ENCODE measurements at places on chromosomes 6 and 20.

DNA sequence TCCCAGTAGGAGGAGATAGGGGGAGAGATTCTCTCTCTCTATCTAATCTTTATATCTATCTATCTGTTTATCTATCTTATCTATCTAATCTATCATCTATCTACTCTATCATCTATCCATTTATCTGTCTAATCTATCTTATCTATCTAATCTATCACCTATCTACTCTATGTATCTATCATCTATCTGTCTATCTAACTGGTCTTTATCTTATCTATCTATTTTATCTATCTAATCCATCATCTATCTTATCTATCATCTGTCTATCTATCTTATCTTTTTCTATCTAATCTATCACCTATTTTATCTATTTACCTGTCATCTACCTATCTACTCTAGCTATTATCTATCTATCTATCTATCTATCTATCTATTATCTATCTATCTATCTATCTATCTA is 109.4 kb downstream of the FNDC1 start:
- DNase-seq, result no peak

DNA sequence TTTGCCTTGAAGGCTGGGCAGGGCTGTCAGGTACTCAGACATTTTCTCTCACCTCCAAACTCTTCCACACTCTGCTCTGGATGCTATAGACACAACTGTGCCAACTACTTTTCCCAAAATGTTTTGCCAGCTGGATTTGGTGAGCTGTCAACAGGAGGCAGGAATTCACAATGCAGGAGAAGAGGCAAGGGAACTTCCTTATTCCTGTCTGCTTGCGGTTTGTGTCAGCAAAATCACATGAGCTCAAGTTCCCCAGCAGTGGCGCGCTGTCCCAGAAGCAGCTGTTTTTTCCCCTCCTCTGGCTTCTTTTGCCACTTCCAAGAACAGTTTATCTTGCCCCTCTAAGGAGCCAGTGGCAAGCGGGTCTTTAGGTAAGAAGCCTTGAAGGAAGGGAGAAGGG is 608.2 kb downstream of the PRKN start:
- no peak for DNase-seq

DNA sequence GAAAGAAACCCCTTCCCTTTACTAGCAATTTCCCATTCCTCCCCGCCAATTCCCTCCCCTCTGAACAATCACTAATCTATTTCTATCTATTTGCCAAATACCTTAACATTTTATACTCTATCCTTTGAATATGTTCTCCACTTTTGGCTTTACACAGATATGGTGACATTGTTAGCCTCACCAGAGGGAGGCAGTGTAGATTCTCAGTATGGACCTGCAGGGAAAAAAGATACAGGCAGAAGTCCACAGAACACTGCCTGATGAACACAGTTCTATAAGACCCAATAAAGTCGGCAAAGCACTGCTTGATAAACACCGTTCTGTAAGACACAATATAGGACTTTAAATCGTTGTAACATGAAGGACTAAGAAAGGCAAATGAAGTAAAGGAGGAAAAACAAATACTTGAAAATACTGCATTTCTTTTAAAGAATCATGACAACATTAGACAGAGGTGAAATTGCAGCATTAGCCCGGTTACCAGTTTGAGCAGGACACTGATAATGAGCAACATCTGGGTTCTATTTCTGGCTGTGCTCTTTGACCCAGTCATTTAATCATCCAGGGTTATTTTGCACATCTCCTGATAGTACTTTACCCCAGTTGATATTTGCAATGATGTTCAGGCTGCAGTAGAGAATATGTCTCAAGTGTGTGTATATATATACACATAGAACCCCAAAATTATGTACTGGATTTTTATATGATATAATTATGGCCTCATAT is 296.8 kb downstream of the UTRN start:
- peak; percentile 33 for DNase-seq

DNA sequence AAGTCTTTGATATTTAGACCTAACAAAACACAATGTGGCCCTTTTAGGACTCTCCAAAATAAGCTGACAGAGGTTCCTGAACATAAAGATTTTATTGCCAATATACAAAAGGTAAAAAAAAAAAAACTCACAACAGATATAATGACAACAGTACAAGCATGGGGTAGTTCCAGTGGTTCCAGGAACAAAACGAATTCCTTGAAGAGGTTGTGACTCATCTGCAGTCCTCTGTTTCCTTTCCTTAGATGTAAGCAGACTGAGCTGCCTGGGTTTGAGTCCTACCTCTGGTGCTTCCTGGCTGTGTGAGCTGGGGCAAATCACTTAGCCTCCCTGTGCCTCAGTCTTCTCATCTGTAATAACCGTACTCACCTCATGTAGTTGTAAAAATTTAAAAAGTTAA is 13.3 kb upstream of the CTAGE9 start:
- DNase-seq, result no peak

DNA sequence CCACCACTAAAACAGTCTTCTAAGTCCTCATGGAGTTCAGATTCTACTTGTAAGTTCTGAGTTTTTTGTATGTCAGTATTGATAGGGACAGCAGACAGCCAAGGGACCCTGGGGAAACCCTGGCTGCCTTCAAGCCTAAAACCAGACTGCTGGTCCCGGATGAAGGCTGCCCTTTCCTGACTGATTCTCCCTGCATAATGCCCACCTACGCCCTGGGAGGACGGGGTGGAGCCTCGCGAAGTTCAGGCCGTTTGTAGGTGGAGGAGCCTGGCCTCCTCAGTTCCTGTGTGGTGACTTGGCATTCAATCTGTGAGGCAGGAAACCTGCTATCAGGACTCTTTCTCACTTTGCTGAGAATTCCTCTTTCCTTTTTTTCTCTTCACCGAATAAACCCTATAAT is 120.3 kb upstream of the LGSN start:
- peak; percentile 33 for DNase-seq

GRCh38 chr6:148203281-148203925 is 139.2 kb upstream of the SASH1 start:
- DNase-seq, result no peak

GRCh38 chr6:40725390-40725789 is 138.2 kb upstream of the LRFN2 start:
- no peak for DNase-seq

DNA sequence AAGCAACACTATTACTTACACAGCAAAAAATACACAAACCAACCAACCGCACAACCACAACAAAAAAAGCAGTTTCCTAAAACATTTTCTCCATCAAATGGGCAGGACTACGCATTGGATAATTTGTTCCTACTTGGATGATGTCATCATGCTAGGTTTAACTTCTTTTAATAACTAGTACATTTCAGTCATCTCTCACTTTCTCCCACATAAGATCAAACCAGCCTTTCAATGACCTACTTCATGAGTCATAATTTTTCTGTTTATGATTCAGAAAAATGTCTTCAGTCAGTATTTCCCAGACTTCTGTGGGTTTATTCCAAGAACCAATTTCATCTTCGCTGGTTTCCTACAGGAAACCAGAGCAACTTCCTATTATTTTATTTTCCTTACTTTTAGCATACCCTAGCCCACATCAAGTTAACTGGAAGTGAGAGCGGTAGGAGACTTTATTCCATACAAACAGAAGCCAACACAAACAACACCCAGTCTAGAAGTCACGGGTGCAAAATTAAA is 134.2 kb downstream of the GMDS start:
- no peak for DNase-seq

- DNase-seq, result no peak
Observed at GRCh38 chr6:31400467-31401289, 2.7 kb upstream of the MICA start.

DNA sequence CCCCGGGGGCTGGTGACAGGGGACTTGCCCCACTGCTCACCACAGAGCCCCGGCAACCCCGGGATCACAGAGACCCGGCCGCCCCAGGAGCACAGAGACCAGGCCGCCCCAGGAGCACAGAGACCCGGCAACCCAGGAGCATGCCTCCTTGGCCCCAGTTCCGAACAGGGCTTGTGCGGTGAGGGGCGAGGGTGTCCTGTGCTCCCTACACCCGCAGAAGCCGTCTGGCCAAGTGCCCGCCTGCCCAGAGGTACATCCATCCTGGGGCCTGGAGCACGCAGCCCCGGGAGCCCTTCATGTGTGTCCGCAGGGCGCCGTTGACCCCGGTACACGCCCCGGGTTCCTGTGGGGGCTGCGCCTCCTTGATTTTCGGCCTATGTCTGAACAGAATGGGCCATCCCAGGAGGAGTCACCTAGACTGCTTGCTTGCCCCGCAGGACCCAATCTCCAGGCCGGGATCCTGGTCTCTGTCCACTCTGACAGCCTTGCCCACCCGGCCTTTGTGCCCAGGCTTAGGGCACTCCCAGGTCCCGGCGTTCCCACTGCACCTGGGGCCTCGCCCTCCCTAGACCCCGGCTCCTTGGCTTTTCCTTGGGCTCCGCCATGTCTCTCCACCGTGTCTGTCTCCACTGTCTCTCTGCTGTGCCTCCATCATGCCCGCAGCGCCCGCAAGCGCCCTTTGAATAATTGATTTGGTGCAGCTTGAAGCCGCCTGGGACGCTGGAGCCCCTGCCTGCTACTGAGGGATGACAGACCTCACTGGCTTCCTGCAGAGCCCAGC is 219.8 kb downstream of the ERMARD start:
- no peak for DNase-seq
